ENCODE measurements at places on chromosomes 4 and X.

- no peak for DNase-seq
These were observed 107.7 kb upstream of the BCOR start for GRCh38 chrX:40205471-40205870.

DNA sequence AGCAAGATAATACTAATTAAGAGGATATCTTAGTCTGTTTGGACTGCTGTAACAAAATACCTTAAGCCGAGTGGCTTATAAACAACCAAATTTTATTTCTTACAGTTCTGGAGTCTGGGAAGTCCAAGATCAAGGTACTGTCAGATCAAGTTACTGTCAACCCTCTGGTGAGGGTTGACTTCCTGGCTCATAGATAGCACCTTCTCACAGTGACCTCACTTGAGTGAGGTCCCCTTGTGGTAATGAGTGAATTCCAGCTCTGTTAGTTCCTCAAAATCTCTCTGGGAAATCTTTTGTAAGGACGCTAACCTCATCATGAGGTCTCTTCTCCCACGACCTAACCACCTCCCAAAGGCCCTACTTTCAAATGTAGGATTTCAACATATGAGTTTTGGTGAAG lies 36.9 kb upstream of the ADGRA3 start:
- DNase-seq, result no peak

- DNase-seq, result no peak
These were observed 167.5 kb upstream of the DGKK start for GRCh38 chrX:50638123-50638522.

DNA sequence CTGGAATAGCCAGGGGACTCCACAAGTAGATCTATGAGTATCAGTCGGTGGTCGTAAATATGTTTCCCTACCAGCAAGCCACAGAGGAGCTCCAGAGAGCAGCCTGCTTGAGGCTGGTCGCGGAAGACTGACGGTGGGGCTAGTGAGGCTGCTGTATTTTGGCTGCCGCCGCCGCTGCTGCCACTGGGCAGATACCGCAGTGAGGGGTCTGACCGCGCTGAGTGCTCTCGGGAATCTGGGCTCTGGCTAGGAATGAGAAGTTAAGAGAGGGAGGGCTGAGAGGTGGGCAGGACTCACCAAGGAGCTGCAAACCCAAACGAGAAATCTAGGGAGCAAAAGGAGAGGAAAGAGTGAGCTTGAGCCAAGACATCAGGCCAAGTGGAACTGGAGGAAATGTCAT lies at the start of gene EXOC1L:
Gene EXOC1L (plus strand): TSS at position 157 of the 400 bp plus-strand sequence. CDS start 237 bp downstream, at position 394.
- no peak for DNase-seq

- no peak for DNase-seq
These were observed 15.0 kb upstream of the HPGDS start for GRCh38 chr4:94357624-94358023.

GRCh38 chr4:33058998-33059397 lies 2338.8 kb downstream of the PCDH7 start:
- no peak for DNase-seq

DNA sequence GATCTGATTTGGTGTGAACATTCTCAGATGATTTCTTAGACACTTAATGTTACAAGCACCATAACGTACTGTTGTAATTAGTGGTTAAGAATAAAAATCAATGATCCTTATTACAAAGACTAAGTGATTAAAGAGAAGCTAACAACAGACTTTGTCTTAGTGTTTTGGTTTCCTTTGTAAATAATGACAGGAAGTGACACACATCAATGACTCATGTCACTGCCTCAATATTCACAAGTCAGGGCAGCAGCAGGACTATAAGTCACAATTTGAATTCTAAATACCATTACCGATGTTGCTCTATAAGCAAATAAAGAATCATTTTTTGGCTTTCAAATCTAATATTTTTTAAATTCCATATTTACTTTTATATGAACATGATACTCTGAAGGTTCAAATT lies 115.8 kb upstream of the FAT4 start:
- DNase-seq, result no peak

- no peak for DNase-seq
These were observed 34.5 kb downstream of the TSPAN7 start for GRCh38 chrX:38595801-38596200.

- no peak for DNase-seq
These were observed 90.0 kb downstream of the IGSF1 start for GRCh38 chrX:131199091-131199490.

DNA sequence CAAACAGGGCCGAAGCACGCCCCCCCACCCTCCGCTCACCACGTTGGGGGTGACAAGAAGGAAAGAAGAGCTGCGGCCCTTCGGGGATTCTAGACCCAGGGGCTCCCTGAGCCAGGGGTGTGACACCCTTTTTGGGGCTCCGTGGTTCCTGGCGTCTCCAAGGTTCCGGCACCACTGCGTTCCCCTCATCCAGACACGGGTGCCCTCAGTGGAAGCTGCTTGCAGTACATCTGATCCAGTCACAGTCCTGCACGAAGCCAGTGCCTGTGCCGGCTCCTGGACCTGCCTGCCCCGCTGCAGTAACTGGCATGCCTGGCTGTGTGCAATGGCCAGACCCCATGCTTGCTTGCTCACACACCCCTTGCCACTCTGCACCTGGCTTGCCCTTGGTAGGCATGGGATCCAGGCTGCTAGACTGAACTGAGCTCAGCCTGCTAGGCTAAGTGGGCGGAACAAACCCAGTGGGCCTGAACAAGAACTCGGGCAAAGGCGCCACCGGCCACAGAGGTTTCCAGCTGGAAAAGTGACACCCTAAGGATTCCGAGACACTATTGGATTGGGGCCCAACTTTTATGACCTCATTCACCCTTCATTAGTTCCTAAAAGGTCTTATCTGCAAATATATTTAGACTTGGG lies 420.4 kb upstream of the AGA start:
- no peak for DNase-seq

DNA sequence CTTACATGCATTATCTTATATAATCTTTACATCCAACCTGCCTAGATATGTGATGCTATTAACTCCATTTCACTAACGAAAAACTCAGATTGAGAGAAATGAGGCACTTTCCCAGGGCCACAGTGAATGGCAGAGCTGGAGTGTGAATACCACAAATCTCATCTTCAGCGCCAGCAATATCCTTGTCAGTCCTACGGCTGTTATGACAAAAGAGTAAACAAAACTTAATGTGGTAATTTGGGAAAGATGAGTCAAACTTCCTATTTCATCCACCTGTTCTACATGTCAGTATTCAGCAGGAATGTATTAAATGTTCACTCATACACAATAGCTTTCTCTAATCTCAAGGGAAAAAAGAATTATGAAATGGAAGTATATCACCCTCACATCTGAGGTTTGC lies 56.9 kb downstream of the FAT1 start:
- no peak for DNase-seq

GRCh38 chr4:139014371-139015268 lies 961 bp upstream of the NOCT start:
- DNase-seq, result peak; percentile 9
